ENCODE measurements at places on chromosomes 16 and 17.

DNA sequence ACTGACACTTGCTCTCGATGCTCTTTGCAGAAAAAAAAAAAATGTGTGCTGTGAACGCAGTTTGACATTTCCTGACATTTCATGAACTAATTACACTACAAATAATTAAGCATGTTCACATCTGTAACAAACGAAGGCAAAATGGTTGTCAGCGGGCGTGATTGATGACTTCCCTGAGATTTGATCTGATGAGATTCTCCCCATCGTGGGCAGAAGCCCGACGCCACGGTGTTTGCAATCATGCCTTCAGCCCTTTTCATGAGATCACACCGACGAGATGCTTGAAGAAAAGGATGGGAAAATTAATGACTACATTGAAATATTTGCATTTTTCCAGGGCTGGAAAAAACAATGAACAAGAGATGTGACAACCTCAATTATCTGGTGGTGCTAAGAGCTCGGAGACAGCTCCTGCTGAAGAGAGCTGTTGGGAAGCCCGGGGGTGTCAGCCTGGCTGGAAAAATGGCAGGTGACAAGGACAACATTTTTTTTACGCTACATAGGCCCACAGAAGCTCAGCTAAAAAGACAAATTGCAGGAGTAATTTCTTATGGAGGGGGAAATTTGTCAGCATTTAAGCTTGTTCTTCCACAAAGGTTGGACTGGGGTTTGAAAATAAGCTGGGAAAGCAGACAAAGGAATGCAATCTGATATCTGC lies 259.4 kb upstream of the IRX3 start:
- DNase-seq, result no peak

DNA sequence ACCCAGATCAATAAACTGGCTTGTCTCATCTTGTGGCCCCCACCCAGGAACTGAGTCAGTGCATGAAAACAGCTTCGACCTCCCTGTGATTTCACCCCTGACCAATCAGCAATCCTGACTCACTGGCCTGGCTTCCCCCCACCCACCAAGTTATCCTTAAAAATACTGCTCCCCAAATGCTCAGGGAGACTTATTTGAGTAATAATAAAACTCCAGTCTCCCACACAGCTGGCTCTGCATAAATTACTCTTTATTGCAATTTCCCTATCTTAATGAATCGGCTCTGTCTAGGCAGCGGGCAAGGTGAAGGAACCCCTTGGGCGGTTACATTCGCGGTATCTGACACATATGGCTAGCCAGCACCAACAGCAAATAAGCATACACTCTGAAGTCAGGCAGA lies 9.8 kb upstream of the RABEP1 start:
- no peak for DNase-seq

- DNase-seq, result no peak
Measured at GRCh38 chr17:6623941-6624340, 16.6 kb downstream of the KIAA0753 start.

DNA sequence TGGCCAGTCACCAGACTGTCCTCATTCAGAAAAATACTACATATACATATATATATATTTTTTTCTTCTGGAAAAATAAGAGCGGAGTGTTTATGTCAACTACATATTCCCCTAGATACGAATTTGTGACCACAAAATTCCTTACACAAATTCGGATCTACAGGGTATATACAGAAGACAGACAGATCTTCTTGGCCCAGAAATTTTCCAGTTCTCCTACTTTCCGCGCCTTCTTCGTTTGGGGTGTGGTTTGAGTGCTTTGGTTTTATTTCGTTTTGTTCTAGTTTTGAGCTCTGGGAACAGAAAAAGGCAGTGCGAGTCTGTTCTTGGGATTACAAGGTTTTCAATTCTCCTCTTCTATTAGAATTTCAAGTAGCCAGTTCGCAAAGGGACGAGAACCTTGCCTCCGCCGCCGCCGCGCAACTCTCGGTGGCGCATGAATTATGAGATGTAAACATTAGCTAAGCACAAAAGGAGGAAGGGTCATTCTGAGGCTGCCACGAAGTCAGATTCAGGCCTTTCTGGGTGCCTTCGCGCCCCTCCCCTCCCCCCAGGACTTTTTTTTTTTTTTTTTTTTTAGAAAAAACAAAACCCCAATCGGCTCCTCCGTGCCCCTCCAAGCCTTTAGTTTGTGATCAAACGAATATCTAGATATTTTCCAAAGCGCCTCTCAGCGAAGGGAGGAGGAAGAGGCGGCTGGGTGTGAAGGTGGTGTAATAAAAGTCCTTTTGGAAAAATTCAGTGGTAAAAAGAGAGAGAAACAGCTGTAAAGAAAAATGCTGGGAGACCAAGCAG lies 1.8 kb upstream of the HOXB4 start:
- DNase-seq, result peak; percentile 56

- DNase-seq, result no peak
Measured at GRCh38 chr17:77414811-77415400, 274.1 kb downstream of the SEC14L1 start.

GRCh38 chr17:21204935-21205334 lies 9.0 kb downstream of the TMEM11 start:
- DNase-seq, result no peak

GRCh38 chr17:48055531-48056245 lies 7.5 kb downstream of the NFE2L1 start:
- no peak for DNase-seq

DNA sequence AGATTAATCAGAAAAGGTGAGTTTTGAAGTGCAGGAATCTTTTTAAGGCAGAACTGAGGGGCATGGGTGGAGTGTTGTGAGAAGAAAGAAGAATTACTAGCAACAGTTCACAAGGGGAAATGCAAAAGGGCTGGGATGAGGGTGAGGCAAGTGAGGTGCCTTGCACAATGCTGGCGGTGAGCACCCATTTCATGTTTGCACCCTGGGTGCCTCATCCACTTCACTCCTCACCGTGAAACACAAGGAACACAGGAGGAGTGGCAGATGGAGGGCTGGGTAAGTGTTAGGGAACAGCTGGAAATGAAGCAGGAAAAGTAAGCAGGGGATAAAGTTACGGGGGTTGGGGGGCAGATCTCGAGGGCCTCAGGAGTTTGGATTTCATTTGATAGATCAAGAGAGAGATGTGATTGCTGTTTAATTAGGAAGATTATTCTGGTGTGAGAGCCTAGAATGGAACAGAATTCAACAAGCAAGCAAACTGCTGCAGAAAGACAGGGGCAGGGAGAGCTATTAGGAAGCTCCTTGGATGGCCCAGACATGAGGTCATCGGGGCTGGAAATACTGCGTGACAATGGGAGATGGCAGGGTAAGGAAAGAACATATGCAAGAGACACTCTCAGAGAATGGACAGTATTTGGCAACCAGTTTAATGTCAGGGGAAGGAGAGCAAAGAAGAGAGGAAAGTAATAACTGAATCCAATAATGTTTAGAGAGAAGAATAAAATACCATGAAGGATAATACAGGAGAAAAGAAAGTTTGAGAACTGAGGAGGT lies 8.3 kb upstream of the HEATR6 start:
- no peak for DNase-seq

DNA sequence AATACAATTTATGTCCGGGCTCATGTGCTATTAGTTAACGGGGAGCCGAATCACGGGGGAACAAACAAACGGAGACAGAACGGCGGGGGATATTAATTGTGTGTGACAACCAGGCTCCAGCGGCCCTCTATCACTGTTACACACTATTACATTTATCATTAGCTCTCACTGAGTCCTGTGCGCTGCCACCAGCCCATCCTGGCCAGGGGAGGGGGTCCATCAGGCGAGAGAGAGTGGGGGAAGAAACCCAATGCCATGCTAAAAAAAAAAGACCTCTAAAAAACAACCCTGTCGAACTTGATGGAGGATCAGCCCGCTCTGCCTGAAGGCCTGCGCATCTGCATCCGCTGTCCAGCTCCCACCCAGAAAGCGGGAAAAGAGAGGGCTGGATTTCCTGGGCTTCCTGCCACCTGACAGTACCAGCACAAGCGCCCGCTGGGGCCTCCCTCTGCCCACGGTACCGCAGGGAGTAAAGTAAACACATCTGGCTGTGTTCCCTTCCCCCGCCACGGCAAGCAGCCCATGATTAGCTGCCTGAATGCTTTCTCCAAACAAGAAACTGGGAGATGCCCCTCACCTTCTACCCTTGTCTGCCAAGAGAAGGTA lies 41.7 kb downstream of the PIPOX start:
- peak; percentile 94 for DNase-seq

- no peak for DNase-seq
Measured at GRCh38 chr16:50540711-50541007, 7.5 kb upstream of the NKD1 start.

DNA sequence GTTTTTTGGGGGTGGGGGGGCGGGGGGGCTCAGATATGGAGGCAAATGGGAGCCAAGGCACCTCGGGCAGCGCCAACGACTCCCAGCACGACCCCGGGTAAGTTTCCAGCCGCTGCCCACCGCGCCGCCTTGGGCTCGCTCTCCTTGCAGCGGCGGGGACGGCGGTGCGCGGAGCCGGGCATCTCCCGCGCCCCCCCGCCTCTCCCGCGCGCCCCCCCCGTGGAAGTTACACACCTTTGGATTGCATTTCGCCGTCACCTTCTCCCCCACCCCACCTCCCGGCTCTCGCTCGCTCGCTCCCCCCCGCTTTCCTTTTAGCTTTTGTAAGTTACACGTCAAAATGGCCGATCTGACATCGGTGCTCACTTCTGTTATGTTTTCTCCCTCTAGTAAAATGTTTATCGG lies 387 bp downstream of the MSI2 start:
- DNase-seq, result no peak

GRCh38 chr16:23847251-23847650 lies 11.5 kb downstream of the PRKCB start:
- DNase-seq, result no peak

GRCh38 chr16:85537331-85537788 lies 75.8 kb upstream of the GSE1 start:
- no peak for DNase-seq

DNA sequence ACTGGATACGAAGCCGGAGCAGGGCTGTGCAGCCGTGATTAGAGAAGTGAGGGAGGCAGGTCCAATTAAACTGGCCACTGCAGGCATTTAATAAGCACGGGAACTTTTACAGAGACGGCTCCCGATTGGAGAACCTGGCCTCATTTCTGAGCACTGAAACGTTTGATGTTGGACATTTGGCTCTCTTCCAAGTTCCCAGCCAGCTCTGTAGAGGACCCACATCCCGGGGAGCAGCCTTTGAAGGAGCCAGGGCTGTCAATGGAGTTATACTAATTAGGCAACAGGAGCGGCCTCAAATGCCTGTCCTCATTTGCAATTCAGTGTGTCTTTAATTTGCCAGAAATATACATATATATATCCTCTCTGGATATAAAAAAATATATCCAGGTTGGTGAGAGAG lies 499.4 kb upstream of the C16orf82 start:
- no peak for DNase-seq

- DNase-seq, result no peak
Measured at GRCh38 chr17:17650959-17651358, 30.3 kb upstream of the RAI1 start.

DNA sequence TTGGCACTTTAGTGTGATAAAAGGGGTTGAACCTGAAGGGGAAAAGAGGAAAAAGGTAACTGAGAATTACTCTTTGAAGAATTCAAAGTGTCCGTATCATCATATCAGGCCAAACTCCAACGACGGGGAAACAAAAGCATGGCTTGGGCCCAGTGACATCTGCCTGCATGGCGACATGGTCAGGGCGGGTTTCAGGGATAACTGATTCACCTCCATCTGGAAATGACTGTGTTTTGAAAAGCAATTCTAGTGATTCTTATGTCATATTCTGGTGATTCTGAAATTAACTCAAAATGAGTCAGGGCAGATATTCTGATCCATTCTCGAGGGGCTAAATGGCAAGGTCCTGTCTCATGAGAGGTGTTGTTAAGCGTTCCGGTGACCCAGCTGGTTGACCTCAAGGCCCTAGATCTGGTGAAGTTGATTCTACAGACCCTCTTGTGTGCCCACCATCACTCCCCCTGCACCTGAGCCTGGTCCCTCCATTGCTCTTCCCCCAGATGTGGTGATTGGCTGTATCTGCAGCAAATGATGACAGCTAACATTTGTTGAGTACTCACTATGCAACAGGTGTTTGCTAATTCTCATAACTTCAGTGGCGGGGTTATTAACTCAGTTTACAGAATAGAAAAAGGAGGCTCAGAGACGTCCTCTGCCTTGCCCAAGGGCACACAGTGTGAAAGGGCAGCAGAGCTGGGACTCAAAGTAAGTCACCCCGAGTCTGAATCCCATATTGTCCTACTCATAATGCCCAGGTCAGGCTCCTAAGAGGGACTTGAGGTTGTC lies 251.8 kb downstream of the MAF start:
- DNase-seq, result no peak

DNA sequence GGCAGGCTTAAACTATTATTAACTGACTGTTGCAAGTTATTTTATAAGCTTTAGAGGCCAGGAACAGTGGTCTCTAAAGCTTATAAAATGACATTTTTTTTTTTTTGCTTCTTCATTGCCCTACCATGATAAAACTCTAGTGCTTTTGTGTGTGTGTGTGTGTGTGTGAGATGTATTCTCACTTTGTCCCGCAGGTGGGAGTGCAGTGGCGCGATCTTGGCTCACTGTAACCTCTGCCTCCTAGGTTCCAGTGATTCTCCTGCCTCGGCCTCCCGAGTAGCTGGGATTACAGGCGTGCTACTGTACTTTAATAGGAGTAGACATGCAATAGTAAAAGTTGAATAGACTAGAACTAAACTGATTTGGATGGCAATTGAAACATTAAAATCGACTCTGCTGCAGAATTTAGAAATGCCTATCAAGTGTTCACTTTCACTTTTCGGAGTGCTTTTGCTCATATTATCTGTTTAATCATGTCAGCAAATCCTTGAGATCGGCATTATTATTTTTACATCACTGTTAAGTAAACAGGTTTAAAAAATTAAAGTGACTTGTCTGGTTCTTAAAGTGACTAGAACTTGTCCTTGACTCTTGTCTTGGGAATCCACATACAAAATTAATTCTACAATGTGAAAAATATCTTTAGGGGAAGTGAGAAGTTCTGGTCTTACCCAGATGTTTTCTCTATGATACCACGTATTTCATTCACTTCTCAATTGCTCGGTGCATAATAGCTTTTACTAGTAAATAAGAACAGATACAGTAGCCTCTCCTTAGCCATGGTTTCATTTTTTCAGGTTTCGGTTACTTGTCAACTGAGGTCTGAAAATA lies 8.4 kb upstream of the PCTP start:
- DNase-seq, result no peak

- no peak for DNase-seq
Measured at GRCh38 chr16:77793417-77793816, 5.1 kb downstream of the VAT1L start.

GRCh38 chr16:88055356-88055755 lies 104.1 kb downstream of the BANP start:
- DNase-seq, result no peak

Data from NCI-H1092 (cell line).